NCI-H510A treated with DMSO at 0.1 percent for 48 hours (cell line): ENCODE measurements at places on chromosomes 2 and 18.

- DNase-seq: no peak
Measured at GRCh38 chr2:103667335-103667884, 905.6 kb downstream of the TMEM182 start.

GRCh38 chr18:28088477-28088876, 88.5 kb downstream of the CDH2 start:
- no peak for DNase-seq

GRCh38 chr2:227153758-227154486, 10.1 kb downstream of the COL4A4 start:
- DNase-seq: no peak

DNA sequence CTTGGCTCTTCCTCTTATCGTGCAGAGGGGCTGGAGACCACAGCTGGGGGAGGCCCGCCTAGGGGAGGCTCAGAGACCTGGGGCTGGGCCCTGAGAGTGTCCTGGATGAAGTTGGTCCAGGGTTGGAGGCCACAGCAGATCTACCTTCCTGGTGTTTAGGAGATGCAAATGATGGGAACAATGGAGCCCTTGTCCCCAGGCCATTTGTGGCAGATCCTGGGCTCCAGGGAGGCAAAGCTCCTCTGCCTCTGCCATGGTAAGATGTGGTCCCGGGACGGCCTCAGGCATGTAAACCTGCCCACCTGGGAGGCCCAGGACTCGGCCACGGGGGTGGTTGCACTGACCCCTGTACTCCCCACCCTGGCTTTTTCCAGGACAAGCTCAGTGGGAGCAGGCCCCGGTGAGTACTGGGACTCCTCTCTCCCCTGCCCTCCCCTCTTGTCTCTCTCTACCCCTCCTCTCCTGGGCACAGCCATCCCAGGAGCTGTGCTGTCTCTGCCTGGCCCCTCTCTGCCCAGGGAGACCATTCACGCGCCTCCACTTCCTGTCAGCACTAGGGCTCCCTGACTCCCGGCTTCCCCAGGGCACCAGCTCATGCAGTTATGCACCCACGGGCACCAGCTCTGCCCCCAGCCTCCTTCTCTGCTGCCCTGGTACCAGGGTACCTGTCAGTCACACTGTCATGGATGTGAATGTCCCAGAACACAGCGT, 10.9 kb downstream of the SH2D6 start:
- DNase-seq: no peak

DNA sequence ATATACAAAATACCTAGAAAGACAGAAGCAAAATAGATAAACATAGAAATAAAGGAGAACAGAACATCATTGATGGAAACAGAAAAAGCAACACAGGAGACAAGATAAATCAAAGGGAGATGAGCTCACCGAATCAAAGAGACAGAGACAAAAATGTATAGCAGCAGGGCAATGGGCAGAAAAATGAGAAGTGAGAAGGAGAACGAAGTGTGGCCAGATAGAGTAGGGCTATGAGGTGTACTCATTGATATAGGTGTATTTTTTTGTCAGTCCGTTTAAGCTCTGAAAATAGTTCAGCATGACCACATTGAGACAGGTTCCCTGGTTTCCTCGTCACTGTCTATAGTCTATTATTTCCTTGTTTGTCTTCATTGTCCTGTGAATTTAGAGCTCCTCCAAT, 55.1 kb downstream of the SP100 start:
- DNase-seq: no peak

DNA sequence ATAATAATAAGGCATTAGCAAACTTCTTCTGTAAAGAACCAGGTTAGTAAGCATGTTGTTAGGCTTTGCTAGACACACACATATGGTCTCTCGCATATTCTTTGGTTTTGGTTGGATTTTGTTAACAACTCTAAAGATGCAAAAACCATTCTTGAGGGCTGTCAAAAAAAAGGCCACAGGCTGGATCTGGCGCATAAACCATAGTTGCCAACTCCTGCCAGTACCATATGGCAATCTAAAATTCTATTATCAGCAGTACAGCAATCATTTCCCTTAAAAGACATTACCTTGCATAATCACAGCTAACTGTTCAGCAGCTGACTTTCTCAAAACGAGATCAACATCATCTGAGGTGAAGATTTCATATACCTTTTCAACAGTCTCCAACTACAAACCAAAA, 63.5 kb downstream of the RTTN start:
- no peak for DNase-seq

- no peak for DNase-seq
Measured at GRCh38 chr2:145066856-145067548, 547.1 kb upstream of the ZEB2 start.

DNA sequence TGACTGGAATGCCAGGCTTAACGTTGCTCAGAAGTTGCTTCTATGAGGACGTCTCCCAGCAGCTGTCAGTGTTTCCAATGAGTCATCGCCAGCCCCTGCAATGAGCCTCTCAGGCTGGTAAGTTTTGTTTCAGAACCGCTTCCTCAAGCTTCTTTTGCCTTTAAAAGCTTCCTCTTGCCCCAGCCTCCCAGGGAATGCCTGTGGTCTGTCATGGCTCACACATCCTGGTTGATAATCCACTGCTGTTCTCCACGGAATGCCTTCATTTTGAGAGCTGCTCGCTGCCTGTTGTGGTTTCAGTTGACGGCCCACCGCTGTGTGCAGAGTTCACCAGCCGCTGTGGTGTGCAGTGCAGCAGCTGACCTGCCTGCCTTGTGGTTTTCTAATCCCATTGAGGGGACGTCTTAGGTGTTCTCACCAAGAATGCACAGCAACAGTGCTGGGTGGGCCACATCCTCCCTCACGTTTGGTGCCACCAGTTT, 96.4 kb downstream of the RTP5 start:
- DNase-seq: no peak

DNA sequence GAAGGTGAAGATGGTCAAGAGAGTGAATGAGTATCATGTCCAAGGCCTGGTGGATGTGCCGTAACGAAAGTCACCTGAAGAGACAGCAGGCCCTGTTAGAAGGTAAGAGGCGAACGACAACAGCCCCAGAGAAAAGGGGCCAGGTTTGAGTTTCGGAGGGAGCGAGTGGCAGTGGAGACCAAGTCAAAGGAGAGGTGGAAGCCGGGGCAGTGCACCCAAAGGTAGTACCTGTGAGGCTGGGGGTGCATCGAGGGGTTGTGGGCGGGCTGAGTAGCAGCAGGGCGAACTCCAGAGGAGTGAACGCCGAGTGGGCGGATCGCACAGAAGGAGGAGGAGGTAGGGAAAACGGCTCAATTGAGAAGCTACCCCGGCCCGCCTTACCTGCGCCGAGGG, 358 bp downstream of the USP37 start:
- peak; percentile 76 for DNase-seq

GRCh38 chr18:55003695-55004094, 44.4 kb upstream of the CCDC68 start:
- DNase-seq: no peak

DNA sequence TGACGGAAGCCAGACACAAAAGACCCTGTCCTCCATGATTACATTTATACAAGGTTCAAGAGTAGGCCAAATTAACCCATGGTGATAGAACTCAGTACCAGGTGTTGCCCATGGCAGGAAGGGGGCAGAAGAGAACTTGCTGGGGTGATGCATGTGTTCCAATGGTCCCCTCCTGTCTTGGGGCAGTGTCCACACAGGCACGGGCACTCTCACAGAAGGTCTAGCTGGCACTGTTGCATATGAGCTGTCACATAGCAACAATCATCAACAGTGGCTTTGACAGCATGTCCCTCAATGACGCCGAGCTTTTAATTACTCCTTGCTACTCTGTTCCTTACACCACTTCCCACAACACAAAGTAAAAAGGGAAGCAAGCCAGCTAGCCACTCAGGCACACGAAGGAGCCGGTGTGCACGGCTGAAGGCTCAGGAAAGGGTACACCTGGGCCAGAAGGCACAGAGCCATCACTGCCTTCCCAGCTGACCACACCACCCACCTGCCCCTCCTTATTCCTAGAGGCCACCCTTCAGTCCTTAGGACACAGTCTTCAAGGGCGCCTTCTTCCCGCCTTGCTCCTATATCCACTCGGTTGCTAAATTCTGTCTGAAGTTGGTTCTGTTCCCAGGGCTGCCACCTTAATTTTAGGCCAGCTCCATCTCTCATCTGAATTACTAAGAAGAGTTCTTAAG, 28.9 kb downstream of the RPL31 start:
- DNase-seq: no peak

- no peak for DNase-seq
Measured at GRCh38 chr18:76052227-76052595, 442.8 kb downstream of the ZNF516 start.

DNA sequence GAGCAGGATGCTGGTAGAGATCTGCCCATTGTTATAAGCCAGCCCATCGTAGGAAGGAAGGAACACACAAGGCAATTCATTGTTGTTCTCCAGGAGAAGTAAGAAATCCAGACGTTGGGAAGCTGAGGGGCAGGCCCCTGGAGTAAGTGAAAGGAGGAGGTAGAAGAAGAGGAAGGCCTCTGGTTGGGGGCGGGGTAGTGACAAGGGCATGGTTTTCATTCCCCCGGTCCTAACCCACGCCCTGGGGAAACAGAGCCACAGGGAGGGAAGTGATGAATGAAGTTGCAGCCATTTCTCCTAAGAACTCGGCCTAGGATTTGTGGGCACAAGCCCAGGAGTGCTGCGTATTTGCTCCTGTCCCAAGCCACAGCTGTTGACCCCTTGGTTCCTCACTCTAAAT, 18.0 kb downstream of the LBH start:
- no peak for DNase-seq

GRCh38 chr2:82837588-82838304, 1621.3 kb downstream of the SUCLG1 start:
- no peak for DNase-seq
